Activated T-cell treated with anti-CD3 and anti-CD28 coated beads for 48 hours (primary cell): ENCODE measurements at places on chromosomes 3 and 15.

GRCh38 chr3:145623349-145623748, 537.6 kb downstream of the PLOD2 start:
- DNase-seq = no peak

GRCh38 chr3:40793730-40794129, 269.0 kb downstream of the ZNF621 start:
- DNase-seq = no peak

GRCh38 chr15:99556011-99556410, 9.8 kb upstream of the MEF2A start:
- no peak for DNase-seq

DNA sequence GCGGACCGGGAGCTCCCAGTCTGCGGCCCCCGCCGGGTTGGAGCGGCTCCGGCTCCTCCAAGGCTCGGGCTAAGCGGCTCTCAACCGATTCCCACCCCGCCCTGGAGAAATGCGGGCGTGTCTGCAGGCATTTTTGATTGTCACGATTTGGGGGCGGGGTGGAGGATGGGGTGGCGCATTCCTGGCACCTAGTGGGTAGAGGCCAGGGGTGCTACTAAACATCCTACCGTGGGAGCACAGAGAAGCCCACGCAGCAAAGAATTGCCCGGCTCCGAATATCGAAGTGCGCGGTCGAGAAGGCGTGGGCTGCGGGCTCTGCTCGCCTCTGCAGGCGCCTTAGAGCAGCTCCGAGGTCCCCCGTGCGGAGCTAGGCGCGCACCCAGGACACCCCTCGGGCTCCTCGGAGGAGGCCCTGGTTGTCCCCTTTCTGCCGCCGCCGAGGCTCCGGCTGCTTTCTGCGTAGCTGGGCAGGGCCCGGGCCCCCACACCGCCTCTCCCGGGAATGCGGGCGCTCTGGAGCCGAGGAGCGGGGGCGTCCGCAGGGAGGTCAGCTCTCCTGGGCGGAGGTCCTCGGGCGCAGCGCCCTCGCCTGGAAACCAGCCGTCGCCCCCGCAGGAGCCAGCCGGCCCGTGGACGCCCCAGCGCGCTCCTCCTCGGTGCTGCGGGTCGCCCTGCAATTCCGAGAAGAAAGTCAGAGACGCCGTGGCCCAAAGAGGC, 16.5 kb upstream of the LAMP3 start:
- peak; percentile 49 for DNase-seq

DNA sequence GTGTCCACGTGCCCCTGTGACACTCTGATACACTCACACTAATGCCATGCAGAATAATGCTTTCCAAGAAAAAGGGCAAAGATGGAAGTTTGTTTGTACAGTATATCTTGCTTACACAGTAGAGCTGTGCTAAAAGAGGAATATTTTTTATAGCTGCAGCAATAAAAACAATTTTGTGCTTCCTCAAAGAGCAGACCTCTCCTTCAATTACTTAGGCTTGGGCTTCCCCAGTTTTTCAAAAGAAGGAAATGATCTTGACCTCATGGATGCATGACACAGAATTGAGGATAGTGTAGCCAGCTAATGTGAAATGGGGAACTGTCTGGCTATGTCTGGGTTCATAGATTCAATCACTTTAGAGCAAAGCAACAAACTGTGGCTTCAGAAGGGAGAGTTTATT, 137.4 kb downstream of the STT3B start:
- no peak for DNase-seq
